ENCODE measurements at places on chromosomes 12 and 14. TPM values are rescaled to one million over a fixed set of nuclear protein-coding genes. Genes with fewer than 3 reads are reported as not detected.

DNA sequence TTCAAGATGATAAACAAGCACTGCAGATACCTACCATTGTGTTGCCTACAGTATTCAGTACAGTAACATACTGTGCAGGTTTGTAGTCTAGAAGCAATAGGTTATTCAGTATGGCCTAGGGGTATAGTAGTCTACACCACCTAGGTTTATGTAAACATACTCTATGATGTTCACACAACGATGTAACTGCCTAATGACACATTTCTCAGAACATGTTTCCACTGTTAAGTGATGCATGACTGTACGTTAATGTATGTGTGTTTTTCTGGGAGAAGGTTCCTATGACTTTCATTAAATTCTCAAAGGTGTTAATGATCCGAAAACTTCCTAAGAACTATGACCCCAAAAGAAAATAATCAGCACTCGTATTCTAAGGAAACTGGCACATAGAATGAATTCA, 20.9 kb upstream of the CALM1 start:
- no peaks in the 10 kb centered on the region for H3K36me3 ChIP-seq
- H3K4me1 ChIP-seq = no peaks in the 10 kb centered on the region
- no peak overlapping the region for H3K27ac ChIP-seq
- H3K27me3 ChIP-seq = no peaks in the 10 kb centered on the region
- H3K4me3 ChIP-seq = no peak overlapping the region
- no peak for DNase-seq

NTF3 gene
- total RNA-seq = not detected

- H3K4me3 ChIP-seq = no peak overlapping the region
- no peaks in the 10 kb centered on the region for H3K36me3 ChIP-seq
- H3K27ac ChIP-seq = no peak overlapping the region
- peaks cover 19% of the 10 kb centered on the region for H3K4me1 ChIP-seq
- H3K27me3 ChIP-seq = no peaks in the 10 kb centered on the region
Measured at GRCh38 chr12:29426498-29426897, 45.5 kb upstream of the ERGIC2 start.

GRCh38 chr14:68364792-68365192, 428.1 kb downstream of the ZFP36L1 start:
- H3K4me3 ChIP-seq = no peak overlapping the region
- no peak overlapping the region for H3K27ac ChIP-seq
- H3K27me3 ChIP-seq = no peaks in the 10 kb centered on the region
- peaks cover 18% of the 10 kb centered on the region for H3K4me1 ChIP-seq

DNA sequence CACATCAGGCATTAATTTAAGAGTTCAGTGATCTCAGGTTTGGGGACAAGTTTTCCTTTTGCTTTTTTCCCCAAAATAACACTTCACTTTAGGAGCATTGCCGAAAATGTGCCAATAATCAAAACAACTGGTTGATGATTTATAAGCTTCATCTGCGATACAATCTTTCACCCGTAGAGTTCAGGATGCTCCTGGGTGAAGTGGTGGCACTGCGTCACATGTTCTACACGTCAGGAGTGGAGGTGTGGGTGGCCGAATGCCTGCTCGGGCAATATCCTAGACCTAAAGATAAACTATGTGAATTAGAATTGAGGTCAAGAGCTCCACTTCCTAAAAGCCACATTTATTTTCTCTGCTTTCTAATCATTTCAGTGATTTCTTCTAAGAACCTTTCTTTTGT, 70.9 kb upstream of the DICER1 start:
- H3K27ac ChIP-seq = no peak overlapping the region
- peaks cover 10% of the 10 kb centered on the region for H3K4me1 ChIP-seq
- H3K27me3 ChIP-seq = no peaks in the 10 kb centered on the region
- no peaks in the 10 kb centered on the region for H3K36me3 ChIP-seq
- no peak overlapping the region for H3K4me3 ChIP-seq

- H3K4me3 ChIP-seq = no peak overlapping the region
- no peaks in the 10 kb centered on the region for H3K36me3 ChIP-seq
- no peak for DNase-seq
- no peak overlapping the region for H3K27ac ChIP-seq
- H3K4me1 ChIP-seq = no peaks in the 10 kb centered on the region
- no peaks in the 10 kb centered on the region for H3K27me3 ChIP-seq
Measured at GRCh38 chr12:121441555-121441954, 41.6 kb downstream of the RNF34 start.

GRCh38 chr14:48546996-48547395, 871.6 kb upstream of the MDGA2 start:
- H3K36me3 ChIP-seq = no peaks in the 10 kb centered on the region

SLC39A5 gene
- total RNA-seq = 0.87 TPM

DNA sequence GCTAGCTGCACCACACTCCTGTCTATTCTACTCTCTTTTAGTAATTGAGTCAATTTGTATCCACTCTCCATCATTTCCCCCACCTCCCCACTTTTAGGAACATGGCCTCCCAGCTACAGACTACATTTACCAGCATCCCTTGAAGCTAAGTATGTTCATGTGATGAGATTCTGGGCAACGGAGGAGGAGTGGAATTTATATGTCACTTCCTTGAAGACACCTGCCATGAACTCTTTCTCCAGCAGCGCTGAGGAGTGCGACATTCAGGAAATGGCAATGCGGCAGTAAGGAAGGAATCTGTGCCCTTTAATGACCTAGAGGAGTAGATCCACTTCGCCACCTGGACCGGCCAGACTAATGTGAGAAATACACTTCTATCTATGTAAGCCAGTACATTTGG, 243.7 kb upstream of the DIO2 start:
- H3K27me3 ChIP-seq = no peaks in the 10 kb centered on the region
- H3K4me1 ChIP-seq = no peaks in the 10 kb centered on the region
- no peak overlapping the region for H3K4me3 ChIP-seq
- no peak for DNase-seq
- no peak overlapping the region for H3K27ac ChIP-seq
- H3K36me3 ChIP-seq = no peaks in the 10 kb centered on the region

- no peak overlapping the region for H3K27ac ChIP-seq
- H3K27me3 ChIP-seq = no peaks in the 10 kb centered on the region
- H3K4me1 ChIP-seq = peaks cover 16% of the 10 kb centered on the region
- peak; percentile 34 for DNase-seq
- peaks cover 22% of the 10 kb centered on the region for H3K36me3 ChIP-seq
Measured at GRCh38 chr14:74299061-74299545, 3.6 kb downstream of the ABCD4 start.

TSPAN8 gene
- total RNA-seq = 1.9 TPM

DNA sequence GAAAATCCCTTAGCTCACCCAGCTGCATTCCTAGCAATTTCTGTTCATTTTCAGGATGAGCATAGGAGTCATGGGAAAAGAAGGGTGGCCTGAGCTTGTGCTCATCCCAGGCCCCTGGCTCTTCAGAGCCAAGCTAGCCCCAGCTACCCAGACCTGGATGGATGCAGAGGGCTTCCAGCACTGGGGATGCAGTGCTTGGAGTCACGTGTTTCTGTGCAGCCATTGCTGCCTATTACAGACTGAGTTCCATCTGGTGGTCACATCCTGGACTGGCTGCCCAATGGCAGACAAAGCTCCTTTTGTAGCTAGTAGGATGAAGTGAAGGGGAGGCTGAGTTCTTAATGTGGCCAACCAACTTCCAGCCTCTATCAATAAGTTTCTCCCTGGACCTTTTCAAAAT, 54.2 kb upstream of the JDP2 start:
- no peak for DNase-seq
- no peaks in the 10 kb centered on the region for H3K4me1 ChIP-seq
- no peaks in the 10 kb centered on the region for H3K36me3 ChIP-seq
- H3K27ac ChIP-seq = no peak overlapping the region

GRCh38 chr12:121748218-121748570, 35.6 kb downstream of the TMEM120B start:
- no peak for DNase-seq
- no peak overlapping the region for H3K4me3 ChIP-seq
- peak overlapping the region; percentile 38 for H3K27ac ChIP-seq
- no peaks in the 10 kb centered on the region for H3K36me3 ChIP-seq
- H3K4me1 ChIP-seq = 0 out of 2 replicates have a peak, but pooled peaks cover 5% of the 10 kb centered on the region

SLC5A8 gene
- total RNA-seq = not detected

DNA sequence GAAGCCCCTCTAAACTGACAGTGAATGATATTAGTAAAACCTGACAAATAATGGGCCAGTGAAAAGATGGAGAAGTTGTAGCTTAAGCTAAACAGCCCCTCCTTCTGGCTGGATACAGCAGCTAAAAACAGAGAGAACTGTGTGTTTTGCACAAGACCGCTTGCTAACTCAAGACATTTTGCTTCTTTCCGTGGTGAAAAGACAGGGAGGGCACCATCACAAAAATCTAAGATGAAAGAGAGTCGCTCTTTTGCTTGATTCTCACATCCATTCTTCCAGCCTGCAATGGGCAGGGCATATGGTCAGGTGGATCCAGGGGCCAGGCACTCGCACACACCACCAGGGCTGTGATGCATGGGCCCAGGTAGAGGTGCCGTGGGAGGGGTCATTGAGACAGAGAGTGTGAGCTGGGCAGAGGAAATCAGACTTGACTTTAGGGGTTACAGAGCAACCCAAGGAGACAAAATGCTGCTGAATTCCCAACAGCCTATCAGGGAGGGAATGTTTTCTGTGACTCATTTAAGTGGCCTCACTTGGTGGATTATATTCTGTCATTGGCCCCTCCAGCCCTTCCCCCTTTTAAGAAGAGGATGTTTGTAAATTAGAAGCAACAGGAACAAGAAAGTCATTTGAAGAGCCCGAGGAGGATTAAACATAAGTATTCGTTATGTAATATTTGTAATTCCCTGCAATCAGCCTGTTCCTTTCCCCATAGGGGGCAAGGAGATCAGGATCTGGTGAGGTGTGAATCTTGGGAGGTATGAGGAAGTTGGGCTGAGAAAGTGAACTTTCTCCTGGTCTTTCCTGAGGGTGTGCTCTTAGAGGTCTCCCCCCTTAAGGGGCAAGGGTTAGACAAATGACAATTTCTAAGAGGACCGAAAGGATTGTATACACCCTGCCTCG, 12.3 kb downstream of the EMP1 start:
- H3K27me3 ChIP-seq = no peaks in the 10 kb centered on the region
- H3K36me3 ChIP-seq = peaks cover 68% of the 10 kb centered on the region
- peak; percentile 54 for DNase-seq
- H3K27ac ChIP-seq = peak overlapping the region; percentile 99
- H3K4me3 ChIP-seq = peak overlapping the region; percentile 46

P2RX7 gene
- 2.2 TPM for total RNA-seq

IAPP gene
- total RNA-seq = not detected

GRCh38 chr14:106691601-106692291, 1165.4 kb downstream of the TMEM121 start:
- no peak overlapping the region for H3K27ac ChIP-seq
- no peaks in the 10 kb centered on the region for H3K36me3 ChIP-seq
- no peaks in the 10 kb centered on the region for H3K27me3 ChIP-seq
- no peak overlapping the region for H3K4me3 ChIP-seq

DNA sequence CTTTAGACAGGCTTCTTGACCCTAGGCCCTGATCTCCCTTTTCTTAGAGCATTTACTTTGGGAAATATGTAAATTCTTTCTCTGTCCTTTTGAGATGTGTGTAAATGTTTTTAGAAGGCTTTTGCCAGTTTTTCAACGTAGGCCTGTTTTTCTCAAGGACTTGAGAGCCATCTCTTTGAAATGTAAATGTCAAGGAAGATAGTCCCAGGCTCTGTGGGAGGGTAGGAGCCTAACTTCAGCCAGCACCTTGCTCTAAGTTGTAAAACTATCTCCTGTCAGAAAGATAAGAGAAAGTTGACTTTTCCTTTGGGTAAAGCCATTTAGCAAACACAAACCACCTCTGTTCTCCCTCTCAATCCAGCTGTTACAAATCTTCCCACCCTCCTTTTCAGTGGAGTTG, 219.8 kb downstream of the RPS29 start:
- no peaks in the 10 kb centered on the region for H3K36me3 ChIP-seq
- no peak overlapping the region for H3K27ac ChIP-seq
- H3K27me3 ChIP-seq = peaks cover 4% of the 10 kb centered on the region

ETNK1 gene
- 87.9 TPM for total RNA-seq

DNA sequence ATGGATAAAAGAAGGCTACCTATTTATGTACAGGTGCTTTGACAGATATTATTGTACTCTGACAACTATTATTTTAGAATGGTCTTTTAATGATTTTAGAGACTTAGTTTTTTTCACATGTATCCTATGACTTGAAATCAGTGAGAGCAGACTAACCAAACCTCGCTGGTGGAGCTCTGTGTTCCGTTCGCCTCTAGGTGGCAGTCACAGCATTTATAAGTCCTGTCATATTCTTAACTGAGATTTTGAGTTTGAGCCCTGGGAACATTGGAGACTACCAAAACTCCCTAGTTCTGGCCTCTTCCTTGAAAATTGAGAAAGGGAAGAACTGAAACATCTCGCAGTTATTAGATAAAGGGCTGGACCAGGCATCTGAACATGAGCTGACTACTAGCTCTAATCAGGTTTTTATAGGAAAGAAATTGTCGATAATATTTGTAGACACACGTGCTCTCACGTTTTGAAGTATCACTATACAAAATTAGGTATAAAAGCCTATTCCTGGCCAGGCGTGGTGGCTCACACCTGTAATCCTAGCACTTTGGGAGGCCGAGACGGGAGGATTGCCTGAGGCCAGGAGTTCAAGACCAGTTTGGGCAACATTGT, 48.3 kb downstream of the TTLL5 start:
- peaks cover 30% of the 10 kb centered on the region for H3K4me1 ChIP-seq
- H3K4me3 ChIP-seq = no peak overlapping the region
- H3K27ac ChIP-seq = no peak overlapping the region
- H3K36me3 ChIP-seq = peaks cover 18% of the 10 kb centered on the region
- no peaks in the 10 kb centered on the region for H3K27me3 ChIP-seq

YLPM1 gene
- 146 TPM for total RNA-seq

CCDC38 gene
- 0.35 TPM for total RNA-seq

GRCh38 chr12:18343708-18344107, 82.4 kb downstream of the PIK3C2G start:
- H3K36me3 ChIP-seq = no peaks in the 10 kb centered on the region
- no peak overlapping the region for H3K4me3 ChIP-seq
- no peak for DNase-seq
- H3K4me1 ChIP-seq = no peaks in the 10 kb centered on the region
- H3K27ac ChIP-seq = no peak overlapping the region
- H3K27me3 ChIP-seq = no peaks in the 10 kb centered on the region

LRRC10 gene
- not detected for total RNA-seq

RAD51AP1 gene
- 50.1 TPM for total RNA-seq

DNA sequence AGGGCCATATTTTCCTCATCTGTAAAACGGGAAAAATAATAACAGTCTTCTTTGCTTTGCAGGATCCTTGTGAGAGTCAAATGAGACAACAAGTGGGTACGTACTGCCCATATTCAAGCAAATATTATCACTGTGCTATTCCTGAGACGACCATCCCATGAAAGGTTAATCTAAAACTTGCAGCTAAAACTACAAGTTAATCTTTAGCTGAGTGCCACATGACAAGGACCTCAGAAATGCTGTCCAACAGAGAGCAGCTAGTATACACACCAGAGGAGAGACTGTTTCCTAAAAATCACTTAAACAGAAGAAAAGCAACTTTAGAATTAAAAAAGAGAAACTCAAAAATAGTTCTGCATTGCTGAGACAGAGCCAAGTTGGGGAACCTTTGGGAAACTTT, 162.7 kb upstream of the TMTC2 start:
- H3K27me3 ChIP-seq = no peaks in the 10 kb centered on the region
- H3K4me1 ChIP-seq = no peaks in the 10 kb centered on the region
- no peaks in the 10 kb centered on the region for H3K36me3 ChIP-seq

Data from PC-9 (cell line).